ENCODE measurements at places on chromosomes 16 and 17.

GRCh38 chr17:9199571-9200551 is 178.6 kb downstream of the NTN1 start:
- DNase-seq, result no peak

DNA sequence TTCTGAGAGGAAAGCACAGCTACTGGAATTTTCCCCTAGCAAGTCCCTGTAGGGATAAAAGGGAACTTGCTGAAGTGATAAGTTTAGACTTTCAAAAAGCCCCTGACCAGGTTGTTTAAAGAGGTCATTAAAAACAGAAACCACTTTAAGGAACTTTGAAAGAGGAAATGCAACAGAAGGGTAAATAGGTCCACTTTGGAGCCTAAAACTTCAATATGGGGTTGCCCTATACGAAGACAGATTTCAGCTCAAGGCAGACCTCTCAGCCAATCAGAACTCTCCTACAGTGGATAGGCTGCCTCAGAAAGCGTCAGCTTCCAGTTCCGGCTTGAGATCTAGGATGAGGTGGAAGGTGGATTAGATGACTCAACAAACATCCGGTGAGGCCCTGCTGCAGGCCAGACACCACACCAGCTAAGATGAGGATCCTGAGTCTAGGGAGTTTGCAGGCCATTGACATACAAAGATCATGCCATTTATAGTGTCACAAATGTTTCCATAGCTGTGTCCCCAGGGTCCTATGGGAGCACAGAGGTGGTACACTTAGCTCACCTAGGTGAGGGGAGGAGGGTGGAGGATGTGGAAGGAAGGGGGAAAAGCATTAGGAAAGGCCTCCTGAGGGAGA is 7.9 kb upstream of the MFSD6L start:
- DNase-seq, result no peak

DNA sequence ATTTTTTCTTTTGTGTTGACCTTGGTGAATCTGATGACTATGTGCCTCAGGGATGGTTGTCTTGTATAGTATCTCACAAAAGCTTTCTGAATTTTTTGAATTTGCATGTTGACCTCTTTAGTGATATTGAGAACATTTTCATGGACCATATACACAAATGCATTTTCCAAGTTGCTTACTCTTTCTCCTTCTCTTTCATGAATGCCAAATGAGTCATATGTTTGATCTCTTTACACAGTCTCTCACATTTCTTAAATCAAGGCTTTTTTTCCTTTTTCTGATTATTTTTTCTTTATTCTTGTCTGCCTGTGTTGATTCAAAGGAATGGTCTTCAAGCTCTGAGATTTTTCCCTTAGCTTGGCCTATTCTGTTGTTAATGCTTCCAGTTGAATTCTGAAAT is 46.6 kb upstream of the KCNJ16 start:
- no peak for DNase-seq

- DNase-seq, result no peak
These were observed 7.7 kb downstream of the CCL16 start for GRCh38 chr17:35973333-35974260.

DNA sequence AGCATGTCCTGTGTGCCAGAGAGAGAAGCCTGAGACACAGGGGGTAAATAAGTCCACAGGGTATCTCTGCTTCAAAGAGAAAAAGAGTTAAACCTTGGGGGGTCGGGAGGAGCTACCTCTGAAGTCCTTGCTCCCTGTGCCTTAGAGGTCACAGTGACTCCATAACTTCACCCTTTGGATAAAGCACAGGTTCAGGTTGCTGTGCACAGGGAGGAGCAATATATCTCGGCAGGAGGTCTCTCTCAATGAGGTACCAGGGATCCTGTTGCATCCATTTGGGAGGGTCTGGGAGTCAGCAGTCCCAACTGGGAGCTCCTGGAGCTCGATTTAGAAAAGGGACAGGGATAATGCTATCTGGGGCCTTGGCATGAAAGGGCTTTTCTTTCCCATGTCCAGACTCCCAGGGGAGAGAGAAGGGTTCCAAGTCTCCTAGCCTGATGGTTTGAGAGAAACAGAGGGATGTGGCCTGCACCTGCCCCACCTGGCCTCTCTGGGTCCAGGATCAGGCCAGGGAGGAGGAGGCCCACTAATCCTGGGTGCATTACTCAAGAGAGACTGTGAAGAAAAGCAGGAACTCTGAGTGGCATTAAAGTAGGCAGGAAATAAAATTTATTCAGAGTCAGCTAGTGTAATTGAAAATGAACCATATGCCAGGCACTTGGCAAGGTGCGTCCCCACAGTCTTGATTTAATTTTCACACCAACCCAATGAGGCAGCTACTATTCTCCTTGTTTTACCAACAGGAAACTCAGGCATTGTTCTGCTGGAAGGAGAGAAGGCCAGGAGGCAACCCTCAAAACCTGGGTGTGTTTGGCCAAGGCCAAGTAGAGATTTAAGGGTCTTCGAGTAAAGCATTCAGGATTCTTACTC is 40.7 kb downstream of the CUEDC1 start:
- DNase-seq, result no peak

DNA sequence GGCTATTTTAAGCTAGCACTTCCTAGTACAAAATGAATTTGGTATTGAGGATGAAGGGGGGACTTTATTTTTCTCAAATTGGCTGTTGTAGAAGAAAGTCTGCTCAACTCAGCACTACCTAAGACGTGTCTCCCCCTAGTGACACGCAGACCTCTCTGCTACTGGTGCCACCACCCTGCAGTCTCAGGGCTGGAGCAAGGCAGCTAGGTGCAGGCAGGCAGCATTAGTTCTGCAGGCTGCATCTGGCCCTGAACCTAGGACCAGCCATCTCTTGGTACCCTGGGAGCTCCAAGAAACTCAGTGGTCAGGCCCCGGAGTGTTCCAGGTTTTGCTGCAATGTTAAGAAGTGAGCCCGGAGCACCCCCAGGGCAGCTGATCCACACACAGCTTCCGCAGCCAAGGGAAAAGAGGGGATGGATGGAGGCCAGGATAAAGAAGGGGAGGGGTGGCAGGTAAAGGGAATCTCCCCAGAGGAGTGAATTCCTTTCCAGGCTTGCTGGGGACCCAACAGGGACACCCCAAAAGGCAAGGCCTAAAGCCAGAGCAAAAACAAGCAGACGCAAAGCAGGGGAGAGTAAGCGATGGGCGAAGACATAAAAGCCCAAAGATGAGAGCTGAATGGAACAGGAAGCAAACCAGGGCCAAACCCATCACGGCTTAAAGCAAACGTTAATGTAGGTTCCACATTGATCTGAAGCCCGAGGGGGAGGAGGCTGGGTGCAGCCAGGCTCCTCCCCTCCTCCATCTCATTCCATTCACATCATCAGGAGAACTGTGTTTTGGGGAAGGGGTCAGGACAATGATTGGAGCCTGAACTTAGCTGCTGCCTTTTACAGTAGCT is 200.5 kb downstream of the ZFHX3 start:
- no peak for DNase-seq

- no peak for DNase-seq
These were observed 8.5 kb downstream of the EFCAB13 start for GRCh38 chr17:47332287-47332686.

DNA sequence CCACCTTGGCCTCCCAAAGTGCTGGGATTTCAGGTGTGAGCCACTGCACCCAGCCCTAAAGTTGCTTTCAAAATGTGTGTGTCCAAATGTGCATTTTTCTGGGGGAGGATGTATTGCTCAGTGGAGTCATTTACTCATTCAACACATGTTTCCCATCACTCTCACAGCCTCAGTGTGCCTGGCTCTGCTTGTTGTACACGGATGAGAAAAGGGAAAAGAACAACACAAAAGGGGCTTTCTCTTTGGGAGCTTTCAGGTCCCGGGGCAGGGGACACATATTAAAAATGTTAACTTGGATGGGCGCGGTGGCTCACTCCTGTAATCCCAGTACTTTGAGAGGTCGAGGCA is 1.7 kb upstream of the PPL start:
- no peak for DNase-seq

DNA sequence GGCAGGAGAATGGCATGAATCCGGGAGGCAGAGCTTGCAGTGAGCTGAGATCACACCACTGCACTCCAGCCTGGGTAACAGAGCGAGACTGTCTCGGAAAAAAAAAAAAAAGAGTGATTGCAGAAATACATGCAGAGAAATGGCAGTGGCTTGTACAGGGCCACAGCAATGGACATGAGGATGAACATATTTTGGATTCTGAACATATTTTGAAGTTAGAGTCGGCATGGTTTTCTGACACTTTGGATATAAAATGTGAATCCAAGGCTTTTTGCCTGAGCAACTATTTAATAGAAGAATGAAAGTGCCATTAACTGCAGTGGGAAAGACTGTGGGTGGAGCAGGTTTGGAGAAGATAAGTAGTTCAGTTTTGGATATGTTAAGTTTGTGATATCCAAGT is 35.8 kb downstream of the CPD start:
- no peak for DNase-seq

DNA sequence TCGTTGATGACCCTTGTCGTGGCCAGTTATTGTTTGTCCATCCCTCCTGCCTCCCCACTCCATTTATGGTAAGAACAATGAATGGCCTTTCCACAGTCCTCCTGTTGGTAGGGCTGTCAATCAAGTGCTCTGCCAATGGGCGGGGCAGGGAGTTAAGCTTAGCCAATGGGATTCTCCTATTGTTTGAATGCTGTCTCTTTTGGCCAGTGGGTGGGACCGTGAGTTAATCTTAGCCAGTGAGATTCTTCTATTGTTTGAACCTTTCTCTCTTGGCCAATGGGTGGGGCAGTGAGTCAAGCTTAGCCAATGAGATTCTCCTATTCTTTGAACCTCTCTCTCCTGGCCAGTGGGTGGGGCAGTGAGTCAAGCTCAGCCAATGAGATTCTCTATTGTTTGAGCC is 85.4 kb downstream of the IRX3 start:
- DNase-seq, result no peak

DNA sequence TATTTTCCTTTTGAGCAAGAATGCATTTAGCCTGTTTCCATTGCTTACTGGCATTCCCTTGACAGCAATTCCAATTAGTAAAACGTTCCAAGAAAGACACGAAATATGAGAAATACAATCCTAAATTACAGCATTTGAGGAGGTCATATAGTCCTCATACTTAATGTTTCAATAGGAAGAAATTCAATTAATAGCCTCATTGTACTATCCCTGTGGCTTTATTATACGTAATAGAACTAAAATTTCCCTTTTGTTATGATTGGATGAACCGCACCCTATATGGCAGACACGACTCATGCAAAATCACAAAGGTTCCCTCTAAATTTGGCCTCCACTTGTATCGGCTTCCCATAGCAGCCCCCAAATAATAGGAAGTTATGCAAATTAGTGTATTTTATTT is 291.7 kb downstream of the CEP112 start:
- DNase-seq, result no peak

DNA sequence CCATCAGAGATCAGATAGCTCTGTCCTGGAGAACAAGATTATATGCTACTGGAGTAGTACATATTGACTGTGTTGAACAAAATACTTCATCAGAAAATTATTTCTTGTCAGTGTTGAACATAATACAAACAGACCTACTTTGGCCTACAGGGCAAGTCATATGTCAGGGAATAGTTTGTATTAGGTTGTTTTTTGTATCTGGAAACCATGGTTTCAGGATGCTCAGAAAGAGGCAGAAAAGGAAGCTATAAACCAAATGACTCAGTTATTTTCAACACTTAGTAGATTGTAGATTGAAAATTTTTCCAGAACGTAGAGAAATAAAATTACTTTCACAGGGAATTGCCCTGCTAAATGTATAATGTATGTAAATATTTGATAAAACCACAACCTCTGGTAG is 198.4 kb downstream of the CYB561 start:
- DNase-seq, result no peak

DNA sequence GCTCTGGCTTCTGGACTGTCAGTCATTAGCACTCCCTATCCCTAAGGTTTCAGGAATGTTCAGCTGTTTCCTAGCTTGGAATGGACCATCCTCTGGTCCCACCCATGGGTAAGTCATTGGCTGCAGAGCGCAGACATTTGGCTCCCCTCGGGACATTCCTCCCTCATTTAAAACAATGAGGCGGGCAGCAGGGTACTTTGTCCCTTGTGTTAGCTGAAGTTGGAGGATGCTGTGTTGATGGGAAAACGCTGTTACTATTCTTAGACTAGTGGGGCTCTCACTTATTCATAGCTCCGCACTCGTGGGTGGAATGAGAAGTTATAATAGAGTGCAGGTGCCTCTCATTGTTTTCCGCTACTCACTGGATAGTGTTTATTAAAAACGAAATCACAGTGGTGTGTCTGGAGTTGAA is 673.8 kb downstream of the WWOX start:
- DNase-seq, result peak; percentile 50

GRCh38 chr16:89641458-89642119 is 15.9 kb downstream of the CHMP1A start:
- DNase-seq, result no peak

DNA sequence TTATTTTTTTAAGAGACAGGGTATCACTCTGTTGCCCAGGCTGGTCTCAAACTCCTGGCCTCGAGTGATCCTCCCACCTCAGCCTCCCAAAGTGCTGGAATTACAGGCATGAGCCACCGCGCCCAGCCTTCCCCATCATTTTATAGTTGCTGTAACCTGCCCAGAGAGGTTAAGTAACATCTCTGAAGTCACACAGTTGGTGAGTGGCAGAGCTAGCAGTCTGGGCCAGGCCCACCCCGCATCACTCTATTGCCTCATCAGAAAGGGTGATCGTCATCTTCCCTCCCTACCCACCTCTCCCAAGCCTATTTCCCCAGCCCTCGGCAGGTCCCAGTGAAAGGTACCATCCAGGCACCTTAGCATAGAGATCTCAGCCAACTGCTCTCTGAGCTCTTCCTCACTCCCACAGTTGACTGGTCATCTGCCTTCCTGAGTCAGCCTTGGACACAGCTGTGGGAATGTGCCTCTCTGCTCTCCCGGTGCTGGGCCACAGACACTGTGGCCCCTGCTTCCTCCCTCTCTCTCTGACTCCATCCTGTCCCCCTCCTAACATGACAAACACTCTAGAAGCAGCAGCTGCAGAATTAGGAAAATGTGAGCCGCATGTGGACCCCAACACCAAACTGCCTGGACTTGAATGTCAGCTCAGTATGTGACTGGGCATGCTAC is 57.1 kb downstream of the SCNN1B start:
- no peak for DNase-seq

DNA sequence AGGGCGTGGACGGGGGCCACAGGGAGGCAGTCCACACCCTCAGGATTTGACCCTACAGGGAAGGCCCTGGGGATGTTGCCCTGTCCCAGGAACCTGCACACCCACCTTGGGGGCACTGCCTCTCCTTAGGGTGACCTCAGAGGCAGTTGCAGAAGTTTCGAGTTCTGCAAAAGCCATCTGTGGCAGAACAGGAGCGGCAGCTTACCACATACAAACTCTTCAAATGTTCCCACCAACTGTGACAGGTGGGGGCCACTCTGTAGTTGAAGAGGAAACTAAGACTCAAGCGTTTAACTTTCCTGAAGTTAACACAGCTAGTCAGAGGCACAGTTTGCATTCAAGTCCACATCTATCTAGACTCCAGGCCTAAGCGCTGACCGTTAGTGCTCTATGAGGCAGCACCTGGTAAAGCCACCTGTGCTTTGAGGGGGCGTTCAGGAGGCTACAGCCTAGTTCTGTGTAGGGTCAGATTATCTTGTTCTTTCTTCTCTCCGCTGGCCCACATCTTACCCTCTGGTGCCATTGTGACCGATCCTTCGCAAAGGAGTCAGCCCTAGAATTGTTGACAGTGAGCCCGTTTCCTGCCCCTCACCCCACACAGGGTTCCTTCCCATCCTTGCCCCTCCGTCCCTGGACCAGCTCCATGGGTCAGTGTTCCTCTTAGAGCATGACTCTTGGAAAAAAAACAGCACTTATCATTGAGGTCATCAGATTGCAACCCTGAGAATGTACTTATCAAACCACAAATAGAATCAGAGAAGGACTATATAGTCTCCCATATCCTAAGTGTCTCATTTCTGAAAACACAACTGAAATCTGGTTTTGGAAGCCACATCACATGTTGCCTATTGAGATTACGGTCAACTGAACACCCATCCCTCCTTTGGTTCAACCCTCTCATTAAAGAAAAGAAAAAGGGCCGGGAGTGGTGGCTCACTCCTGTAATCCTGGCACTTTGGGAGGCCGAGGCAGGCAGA is 45.4 kb downstream of the CDH1 start:
- no peak for DNase-seq

Measured in activated naive CD4-positive, alpha-beta T cell treated with Interleukin-2 at 50 U/mL for 16 hours (primary cell).